ENCODE measurements at places on chromosomes 7 and 10. TPM values are rescaled to one million over a fixed set of nuclear protein-coding genes. Genes with fewer than 3 reads are reported as not detected.

Gene WNT16
- total RNA-seq = 0.81 TPM

Gene ZNF3
- total RNA-seq = 39.2 TPM

Gene SPDYE11
- not detected for total RNA-seq

Gene GIMAP8
- not detected for total RNA-seq

Gene CPEB3
- 1.9 TPM for total RNA-seq

GRCh38 chr10:133062085-133062484 lies 25.6 kb upstream of the ADGRA1 start:
- no peaks in the 10 kb centered on the region for H3K36me3 ChIP-seq
- H3K27me3 ChIP-seq = no peaks in the 10 kb centered on the region
- H3K4me3 ChIP-seq = no peak overlapping the region
- no peak overlapping the region for H3K27ac ChIP-seq

DNA sequence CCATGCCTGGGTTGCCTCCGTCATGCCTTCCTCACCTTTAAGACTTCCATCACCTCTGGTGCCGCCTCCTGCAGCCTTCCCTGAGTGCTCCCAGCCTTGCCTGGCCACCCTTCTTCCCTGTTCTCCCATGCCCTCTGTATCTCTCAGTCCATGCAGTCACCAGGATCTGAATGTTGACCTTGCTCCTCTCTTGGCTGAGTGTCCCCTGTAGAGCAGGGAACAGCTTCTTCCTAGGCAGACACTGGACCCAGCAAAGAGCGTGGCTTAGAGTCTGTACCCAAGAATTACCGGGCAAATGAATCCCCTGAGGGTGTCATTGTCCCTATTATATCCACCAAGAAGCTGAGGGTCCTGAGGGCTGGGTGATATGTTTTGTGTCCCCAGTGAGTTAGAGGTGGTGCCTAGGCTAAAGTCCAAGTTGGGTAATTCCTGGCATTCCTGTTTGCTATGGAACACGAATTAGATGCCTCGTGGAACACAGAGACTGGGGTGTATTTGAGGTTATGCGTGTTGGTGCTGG lies 505.6 kb downstream of the RPS24 start:
- no peak overlapping the region for H3K4me3 ChIP-seq
- DNase-seq = no peak
- no peak overlapping the region for H3K27ac ChIP-seq
- no peaks in the 10 kb centered on the region for H3K4me1 ChIP-seq

GRCh38 chr10:86262688-86263181 lies 103.9 kb downstream of the GRID1 start:
- H3K4me1 ChIP-seq = no peaks in the 10 kb centered on the region
- H3K36me3 ChIP-seq = no peaks in the 10 kb centered on the region
- peaks cover 3% of the 10 kb centered on the region for H3K27me3 ChIP-seq
- no peak overlapping the region for H3K4me3 ChIP-seq
- peak; percentile 73 for DNase-seq

Data from osteocyte (in vitro differentiated cells).